ENCODE measurements at places on chromosomes 3 and 15.

GRCh38 chr15:87528873-87529272 is 727.7 kb downstream of the NTRK3 start:
- DNase-seq: no peak

- DNase-seq: no peak
Observed at GRCh38 chr3:197554196-197554561, 1.6 kb downstream of the BDH1 start.

DNA sequence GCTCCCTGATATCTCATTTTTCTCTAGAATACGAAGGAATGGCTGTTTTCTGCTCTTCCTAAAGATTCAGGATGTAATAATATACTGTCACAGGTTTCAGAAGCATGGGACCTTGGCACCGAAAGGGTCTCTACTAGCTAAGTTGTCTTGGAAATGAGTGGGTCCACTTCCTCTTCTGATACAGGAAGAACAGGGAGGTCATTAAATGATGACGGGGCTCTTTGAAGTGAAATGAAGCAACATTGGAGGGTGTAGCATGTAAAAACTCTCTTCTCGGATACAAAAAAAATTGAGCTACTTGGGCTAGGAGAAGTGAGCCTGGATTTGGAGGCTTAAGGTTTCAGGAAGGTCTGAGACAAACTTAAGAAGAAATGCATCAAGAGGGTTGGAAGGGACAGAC is 349.8 kb upstream of the TPRG1 start:
- no peak for DNase-seq

- no peak for DNase-seq
Observed at GRCh38 chr3:46536758-46537157, 29.3 kb downstream of the LRRC2 start.

GRCh38 chr3:18680758-18681157 is 255.6 kb upstream of the SATB1 start:
- no peak for DNase-seq

Measured in NCI-H446 treated with DMSO at 0.1 percent for 48 hours (cell line).